GM12865 (cell line): ENCODE measurements at places on chromosomes 16 and 17.
A peak's percentile ranks its signal among the peaks of the same experiment; 100 is the strongest.

DNA sequence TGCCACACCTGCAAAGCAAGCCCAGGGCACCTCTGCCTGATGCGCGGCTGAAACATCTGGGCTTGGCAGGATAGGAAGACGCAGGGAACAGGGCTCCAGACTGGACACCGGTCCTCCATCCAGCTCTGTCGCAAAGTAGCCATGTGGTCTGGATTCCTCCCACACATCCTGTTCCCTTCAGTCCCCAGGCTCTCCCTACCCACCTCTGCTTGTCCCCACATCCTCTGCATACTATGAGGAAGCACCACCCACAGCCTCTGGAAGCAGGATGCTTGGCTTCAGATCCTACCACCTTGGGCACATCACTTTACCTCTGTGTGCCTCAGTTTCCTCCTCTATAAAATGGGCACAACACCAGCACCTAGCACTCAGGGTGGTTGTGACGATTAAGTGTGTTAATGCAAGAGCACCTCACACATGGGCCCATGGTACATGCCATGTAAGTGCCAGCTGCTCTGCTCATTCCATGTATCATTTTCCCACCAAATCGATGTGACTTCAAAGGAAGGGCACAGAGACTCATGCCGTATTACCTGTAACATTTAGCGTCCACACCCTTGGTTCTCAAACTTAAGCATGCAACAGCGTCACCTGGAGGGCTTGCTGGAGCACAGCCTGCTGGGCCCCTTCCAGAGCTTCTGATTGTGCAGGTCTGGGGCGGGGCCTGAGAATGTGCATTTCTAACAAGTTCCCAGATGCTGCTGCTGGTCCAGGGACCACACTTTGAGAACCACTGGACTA lies 138.6 kb upstream of the SDK2 start:
- DNase-seq, result peak; percentile 9

DNA sequence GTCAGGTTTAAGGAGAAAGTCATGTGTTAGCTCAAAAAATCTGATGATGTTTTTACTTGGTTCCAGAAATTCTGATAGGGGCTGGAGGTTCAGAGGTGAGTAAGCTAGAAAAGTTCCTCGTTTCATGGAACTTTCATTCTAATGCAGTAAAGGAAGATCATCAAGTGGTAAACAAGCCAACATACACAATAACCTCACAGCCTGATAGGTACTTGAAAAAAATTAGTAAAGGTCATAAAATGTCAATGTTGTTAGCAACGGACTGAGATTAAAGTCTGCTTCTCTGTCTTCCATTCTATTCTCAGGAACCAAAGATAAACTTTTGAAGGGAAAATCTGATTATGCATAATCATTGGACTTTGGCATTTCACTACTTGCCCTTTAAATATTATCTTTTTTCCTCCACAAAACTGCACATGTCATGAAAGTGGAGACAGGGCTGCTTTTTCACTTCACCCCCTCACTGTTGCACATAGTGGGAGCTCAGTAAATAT lies 165.4 kb upstream of the MAF start:
- DNase-seq, result no peak

DNA sequence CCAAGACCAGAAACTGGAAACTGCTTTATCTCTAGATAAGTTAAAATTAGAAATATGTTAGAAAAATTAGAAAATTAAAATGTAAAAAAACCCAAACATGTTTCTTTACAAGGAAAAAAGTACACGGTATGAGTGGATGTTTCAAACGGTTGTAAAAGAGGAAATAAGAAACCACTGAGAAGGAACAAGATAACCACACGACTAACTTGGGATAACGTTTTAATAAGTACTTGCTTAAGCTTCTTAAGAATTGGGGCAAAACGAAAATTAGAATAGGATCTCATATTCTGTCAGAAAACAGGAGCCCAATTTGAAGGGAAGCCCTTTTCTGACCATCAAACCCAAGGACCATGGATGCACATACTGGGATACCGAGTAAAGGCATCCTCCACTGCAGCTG lies 31.0 kb downstream of the MBTPS1 start:
- peak; percentile 32 for DNase-seq

DNA sequence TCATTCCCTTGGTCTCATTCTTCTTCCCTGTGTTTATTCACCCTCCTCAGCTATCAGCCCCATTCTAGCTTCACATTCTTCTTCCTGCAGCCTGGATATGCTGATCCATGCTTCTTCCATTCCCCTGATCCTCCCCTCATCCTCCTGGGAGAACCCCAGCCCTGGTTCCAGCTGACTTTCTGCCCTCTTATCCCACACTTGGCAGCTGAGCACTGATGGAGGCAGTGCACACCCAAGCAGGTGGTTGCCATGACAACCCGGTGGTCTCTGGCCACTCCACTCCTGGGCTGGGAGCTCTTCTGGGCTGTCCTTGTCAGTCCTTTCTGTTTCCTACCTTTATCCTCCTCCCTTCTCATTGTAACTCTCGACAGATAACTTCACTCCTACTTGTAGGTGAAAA lies 16.7 kb upstream of the TUBG2 start:
- DNase-seq, result no peak

DNA sequence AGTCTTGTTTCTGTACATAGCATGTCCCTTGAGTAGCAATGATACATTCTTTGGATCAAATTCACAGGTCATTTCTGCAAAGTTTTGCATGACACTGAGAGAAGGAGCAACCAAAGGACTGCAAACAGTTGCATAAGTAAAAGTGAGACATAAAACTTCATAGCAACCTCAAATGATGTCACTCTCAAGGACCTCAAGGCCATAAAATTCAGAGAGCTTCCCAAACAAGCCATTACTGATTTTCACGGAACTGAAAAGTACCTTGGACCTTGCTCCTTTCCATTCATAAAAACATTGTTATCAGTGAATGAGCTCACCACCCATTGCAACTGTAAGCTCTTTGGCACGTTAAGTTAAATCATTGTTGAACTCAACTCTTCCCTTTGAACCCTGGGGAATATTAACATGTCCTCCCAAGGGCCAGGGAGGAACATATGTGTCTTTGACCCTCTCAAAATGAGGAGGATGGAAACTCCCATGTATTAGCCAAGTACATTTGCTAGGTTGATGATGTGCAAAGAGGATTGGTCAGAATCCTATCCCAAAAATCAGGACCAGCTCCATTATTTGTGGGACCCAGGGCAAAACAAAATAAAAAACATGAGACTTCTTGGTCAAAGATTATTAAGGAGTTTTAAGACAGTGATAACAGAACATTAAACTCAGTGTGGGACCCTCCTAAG lies 275.0 kb upstream of the DYNLRB2 start:
- DNase-seq, result no peak

GRCh38 chr16:24539850-24540601 lies 660 bp downstream of the RBBP6 start:
- DNase-seq, result peak; percentile 71

- DNase-seq, result no peak
Observed at GRCh38 chr17:46810837-46811236, 7.7 kb downstream of the WNT3 start.
